Endodermal cell (in vitro differentiated cells): ENCODE measurements at places on chromosomes 3 and 15. TPM values are rescaled to one million over a fixed set of nuclear protein-coding genes. Genes with fewer than 3 reads are reported as not detected.

The PLSCR5 gene
- total RNA-seq: not detected in 3 replicates

The MKRN2OS gene
- 0.82 to 1.2 TPM (median 0.84 TPM) in 3 replicates for total RNA-seq

The TRAT1 gene
- not detected in 2 replicates for total RNA-seq

GRCh38 chr15:71761649-71762048, 48.7 kb upstream of the NR2E3 start:
- no peak for DNase-seq

- no peak for DNase-seq
These were observed 40.6 kb upstream of the C3orf80 start for GRCh38 chr3:160184655-160185054.

GRCh38 chr3:46986055-46986730, 6.7 kb downstream of the NBEAL2 start:
- DNase-seq: no peak

GRCh38 chr3:135165260-135165659, 370.2 kb downstream of the EPHB1 start:
- no peak for DNase-seq
